ENCODE measurements at places on chromosomes 3 and 15.

DNA sequence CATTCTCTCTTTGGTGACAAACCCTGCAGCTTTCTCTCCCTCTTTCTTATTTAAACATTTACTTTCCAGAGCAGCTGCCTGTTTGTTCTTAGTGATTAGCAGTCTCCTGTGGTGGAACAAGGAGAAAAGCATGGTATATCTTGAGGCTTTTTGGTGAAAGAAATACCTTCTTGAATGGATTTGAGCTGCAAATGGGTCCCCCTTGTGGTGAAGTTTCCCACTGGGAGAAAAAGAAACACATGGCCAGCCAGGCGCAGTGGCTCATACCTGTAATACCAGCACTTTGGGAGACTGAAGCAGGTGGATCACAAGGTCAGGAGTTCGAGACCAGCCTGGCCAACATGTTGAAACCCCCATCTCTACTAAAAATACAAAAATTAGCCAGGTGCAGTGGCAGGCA lies 48.3 kb upstream of the ACP3 start:
- no peak for DNase-seq

GRCh38 chr15:29825227-29825626 lies 3.0 kb upstream of the TJP1 start:
- DNase-seq, result no peak

DNA sequence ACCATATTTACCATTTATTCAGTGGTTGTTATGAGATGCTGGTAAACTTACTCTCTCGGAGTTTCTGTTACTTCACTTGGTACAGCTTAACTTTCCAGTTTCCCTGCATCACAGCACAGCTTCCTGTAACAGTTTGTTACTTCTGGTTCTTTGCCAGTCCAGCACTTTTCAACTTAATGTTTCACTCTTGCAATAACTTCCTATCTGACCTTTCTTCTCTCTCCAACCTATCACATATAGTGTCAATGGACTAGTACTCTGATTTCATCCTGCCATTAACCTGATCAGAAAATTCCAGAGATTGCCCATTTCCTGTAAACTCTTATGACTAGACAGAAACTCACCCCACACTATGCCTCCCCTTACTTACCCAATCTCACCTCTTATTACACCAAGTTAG lies 3.9 kb upstream of the ATP11B start:
- DNase-seq, result no peak

- peak; percentile 8 for DNase-seq
These were observed 17.6 kb downstream of the ACAD11 start for GRCh38 chr3:132641837-132642538.

GRCh38 chr3:87848003-87848402 lies 210.8 kb downstream of the CGGBP1 start:
- DNase-seq, result no peak

- no peak for DNase-seq
These were observed 868 bp downstream of the SATB1 start for GRCh38 chr3:18424213-18424728.

DNA sequence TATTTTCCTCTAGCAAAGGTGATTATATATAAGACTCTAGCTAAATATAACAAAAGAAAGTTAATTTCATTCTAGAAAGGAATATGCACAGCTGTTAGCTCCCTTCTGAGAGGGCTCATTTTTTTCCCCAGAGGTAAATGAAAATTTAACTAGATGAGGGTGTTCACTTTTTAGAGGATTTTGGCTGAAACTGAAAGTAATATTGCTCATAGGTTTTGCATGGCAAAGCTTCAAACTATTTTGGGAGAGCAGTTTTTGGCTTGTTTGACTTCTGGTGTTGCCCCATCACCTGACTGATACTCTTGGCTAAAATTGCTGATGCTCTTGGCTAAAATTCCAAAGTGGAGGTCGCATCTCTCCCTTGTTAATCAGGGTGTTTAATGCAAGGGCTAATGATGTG lies 311.9 kb downstream of the EDEM1 start:
- DNase-seq, result no peak

- no peak for DNase-seq
These were observed 54.9 kb upstream of the MYRIP start for GRCh38 chr3:39754549-39754948.

GRCh38 chr3:138455801-138456716 lies 21.6 kb downstream of the ESYT3 start:
- DNase-seq, result no peak

- no peak for DNase-seq
These were observed 14.5 kb downstream of the SEMA3G start for GRCh38 chr3:52430416-52430810.

DNA sequence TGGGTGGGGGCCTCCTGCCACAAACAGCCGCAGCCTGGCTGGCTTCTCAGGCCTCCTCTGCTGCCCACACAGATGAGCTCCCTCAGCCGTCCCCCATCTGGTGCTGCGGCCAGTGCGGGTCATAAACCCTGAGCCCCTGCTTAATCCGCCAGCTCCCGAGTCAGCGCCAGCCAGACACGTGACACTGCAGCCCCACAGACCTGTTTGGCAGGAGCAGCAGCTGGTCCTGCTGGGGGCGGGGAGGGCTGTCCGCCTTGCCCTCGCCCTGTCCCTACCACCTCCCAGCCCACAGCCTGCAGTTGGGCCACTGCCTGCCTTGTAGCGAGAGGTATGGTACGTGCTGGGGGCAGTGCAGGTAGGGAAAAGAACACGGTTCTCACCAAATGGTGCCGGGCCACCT lies 86.2 kb downstream of the IQSEC1 start:
- DNase-seq, result no peak

GRCh38 chr3:174099724-174100123 lies 702.2 kb downstream of the NLGN1 start:
- DNase-seq, result no peak

- no peak for DNase-seq
These were observed 36.5 kb downstream of the SH3GL3 start for GRCh38 chr15:83483612-83484011.

GRCh38 chr15:68252925-68253534 lies 23.5 kb upstream of the CLN6 start:
- DNase-seq, result peak; percentile 75

- no peak for DNase-seq
These were observed 3.1 kb downstream of the KIF7 start for GRCh38 chr15:89652131-89652530.

- DNase-seq, result no peak
These were observed 373.1 kb downstream of the PTPRG start for GRCh38 chr3:61934505-61934871.

DNA sequence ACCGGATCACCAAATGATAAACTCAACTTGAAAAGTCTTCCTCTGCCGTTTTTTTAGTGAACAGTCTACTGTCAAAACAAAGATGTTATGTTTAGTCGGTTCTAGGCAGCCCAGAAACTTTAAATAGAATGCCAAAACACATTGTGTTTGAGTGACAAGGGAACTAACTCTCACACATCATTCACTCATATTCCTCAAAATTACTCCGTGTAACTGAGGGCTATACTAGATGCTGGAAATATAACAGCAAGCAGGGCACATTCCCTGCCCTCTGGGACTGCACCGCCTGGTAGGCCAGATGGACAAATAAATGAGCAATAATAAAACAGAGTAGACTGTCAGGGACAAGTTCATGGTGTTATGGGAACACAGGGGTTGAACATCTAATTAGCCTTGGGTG lies 251.4 kb downstream of the MAGI1 start:
- DNase-seq, result no peak

- no peak for DNase-seq
These were observed 128.4 kb upstream of the TP63 start for GRCh38 chr3:189502676-189503257.

GRCh38 chr15:69652751-69653305 lies 200.2 kb downstream of the RPLP1 start:
- DNase-seq, result no peak

GRCh38 chr15:29039466-29040369 lies 153.9 kb downstream of the APBA2 start:
- DNase-seq, result no peak

Data from NCI-H1417 (cell line).